ENCODE measurements at places on chromosomes 4 and X.

GRCh38 chrX:143082537-143082936 is 56.8 kb downstream of the SPANXN4 start:
- no peak for DNase-seq

- DNase-seq: peak; percentile 24
Measured at GRCh38 chrX:153969125-153969903, 2.3 kb downstream of the HCFC1 start.

DNA sequence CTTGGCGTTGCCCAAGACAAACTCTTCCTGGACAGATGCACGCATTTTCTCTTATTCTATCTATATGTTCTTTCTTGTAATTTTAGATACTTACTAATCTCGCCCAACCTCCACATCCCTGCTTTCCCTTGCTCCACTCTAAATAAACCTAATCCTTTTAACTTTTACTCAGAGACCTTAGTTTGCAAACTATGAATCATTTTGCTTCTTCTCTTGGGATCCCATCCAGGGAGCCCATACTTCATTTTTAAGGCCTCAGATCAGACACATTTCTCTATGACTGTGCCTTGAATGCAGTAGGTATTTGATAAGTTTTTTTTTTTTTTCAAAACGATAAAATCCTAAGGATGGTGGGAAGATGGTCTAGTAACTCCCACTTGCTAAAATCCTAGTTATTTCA is 353.8 kb upstream of the HAND2 start:
- no peak for DNase-seq

DNA sequence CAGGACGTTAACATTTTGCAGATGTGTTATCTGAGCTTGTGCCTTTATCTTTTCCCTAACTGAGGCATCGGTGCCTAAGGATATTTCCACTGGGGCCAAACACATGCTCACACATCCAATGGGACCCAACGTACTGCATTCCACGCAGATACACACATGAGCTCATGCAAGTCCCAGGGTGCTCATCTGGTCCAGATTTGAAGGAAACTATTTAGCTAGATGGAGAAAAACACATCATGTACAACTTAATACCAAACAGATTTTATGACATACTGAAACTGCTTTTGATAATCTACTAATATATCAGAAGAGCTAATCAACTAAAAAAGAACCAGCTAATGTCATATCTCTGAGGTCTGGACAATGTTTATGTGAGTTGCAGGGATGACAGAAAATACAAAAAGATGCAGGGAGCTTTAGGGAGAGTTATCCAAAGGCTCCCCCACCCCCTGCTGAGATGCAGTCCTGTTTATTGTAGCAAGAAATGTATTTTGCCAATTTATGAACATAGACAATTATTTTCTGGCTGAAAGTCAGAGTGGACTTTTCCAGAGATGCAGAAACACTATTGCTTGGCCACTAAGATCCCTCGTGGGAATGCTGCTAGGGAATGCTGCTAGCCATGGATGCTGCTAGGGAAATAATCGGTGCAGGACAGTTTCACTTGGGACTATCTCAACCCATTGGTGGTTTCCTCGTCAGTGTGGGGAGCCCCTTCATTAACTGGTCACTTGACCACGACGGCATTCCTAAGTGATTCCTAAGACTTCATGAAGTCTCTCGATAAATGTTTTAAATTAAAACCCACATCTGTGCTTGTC is 172.8 kb downstream of the SMIM20 start:
- no peak for DNase-seq

DNA sequence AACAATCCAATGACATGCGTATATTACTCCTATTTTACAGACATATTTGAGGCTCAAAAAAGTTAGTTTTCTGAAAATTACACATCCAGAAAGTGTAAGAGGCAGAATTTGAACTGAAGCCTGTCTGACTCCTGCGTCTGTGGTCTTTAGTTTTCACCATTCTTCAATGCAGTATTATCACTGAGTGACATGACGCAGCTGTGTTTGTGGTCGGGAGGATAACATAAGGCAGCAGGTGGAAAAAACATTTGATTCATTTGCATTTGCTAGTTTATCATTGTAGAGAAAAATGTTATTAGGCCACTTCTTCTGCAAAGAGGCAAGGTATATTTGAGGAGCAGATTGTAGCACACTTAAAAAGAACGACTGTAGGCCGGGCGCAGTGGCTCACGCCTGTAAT is 186.7 kb downstream of the TENM3 start:
- no peak for DNase-seq

DNA sequence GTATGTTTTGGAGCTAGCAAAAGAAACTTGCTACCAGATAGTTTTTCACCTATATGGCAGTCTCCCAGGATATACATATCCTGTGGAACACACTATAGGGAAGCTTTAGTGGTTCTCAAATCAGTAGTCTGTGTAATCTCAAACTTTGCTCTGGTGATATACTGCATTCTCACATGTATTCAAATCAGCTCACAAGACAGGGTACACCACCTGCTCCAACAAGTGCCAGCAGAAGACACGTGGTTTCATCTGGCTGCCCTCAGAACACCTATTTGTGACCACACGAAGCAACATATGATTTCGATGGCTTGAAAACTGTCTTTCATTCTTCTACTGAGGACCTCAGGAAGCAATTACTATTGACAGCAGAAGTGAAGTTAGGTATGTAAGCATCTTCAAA is 37.7 kb downstream of the BCLAF3 start:
- no peak for DNase-seq

GRCh38 chr4:22072240-22072639 is 123.7 kb upstream of the KCNIP4 start:
- DNase-seq: no peak

DNA sequence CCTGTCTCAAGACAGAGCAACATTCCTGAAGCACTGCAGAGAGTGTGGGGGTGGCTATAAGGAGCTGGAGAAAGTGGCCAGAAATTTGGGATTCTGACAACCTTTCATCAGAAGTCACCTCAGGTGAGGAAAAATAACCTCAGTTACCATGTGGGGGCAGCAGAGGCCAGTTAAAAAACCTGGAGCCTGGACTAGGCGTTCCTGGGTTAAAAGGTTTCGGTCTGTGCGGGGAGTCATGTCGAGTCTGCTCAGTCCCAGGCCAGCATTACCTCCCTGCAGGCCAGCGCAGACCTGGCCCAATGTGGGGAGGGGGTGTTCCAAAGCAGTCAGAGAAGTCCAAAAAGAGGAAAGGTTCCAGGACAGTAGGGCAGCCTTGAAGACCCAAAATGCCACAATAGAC is 10.9 kb upstream of the NALF2 start:
- DNase-seq: peak; percentile 50

DNA sequence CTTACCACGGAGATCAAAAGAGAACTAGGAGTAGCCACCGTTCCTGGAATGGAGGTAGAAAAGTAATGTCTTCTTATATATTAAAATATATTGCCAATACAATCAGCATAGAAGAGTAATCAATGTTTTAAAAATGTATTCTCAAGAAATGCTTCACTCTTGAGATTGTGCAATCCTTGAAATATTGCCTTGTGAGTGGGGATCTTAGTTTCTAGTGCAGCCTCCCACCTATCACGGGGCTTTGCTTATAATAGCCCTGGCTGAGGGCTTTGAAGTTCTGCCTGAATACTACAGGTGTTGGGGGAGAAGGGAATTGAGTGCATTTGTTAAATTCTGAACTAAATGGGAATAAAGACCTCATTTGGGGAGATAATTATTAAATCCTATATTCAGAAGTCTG is 55.5 kb downstream of the VGLL1 start:
- DNase-seq: no peak

- no peak for DNase-seq
Measured at GRCh38 chrX:150084496-150085229, 146.4 kb upstream of the EOLA2 start.

DNA sequence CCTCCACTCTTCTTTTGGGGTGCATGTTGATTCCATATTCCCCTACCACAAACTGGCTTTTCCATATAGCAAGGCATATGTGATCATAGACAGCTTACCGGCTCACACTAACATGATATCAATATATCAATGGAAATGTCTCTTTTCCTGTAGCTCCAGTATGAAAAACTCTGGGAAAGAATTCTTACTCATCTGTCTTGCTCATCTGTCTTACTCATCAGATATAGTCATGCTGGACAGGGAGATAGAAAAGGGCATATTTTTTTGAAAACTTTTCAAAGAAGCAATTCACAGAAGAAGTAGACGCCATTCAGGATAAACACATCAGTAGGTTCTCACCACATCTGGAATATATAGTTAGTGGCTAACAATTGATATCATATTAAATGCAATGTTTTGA is 794.7 kb downstream of the RAB28 start:
- DNase-seq: no peak
